Left renal cortex interstitium (tissue), 4 donors: ENCODE measurements at places on chromosomes 3 and 15. TPM values are rescaled to one million over a fixed set of nuclear protein-coding genes. Genes with fewer than 3 reads are reported as not detected.

The ATP13A4 gene
- 0.72 TPM for polyA plus RNA-seq

The BOC gene
- polyA plus RNA-seq = 27.3 TPM

The ECE2 gene
- not detected for polyA plus RNA-seq

The ACVR2B gene
- polyA plus RNA-seq = 13.2 TPM

The BSN gene
- 1.7 TPM for polyA plus RNA-seq

The RTP3 gene
- polyA plus RNA-seq = not detected

The USP50 gene
- polyA plus RNA-seq = 1.4 TPM

The MAGI1 gene
- 26.2 TPM for polyA plus RNA-seq

The NLGN1 gene
- polyA plus RNA-seq = 2.8 TPM

The SV2B gene
- polyA plus RNA-seq = 0.86 TPM
